ENCODE measurements at places on chromosomes 4 and X.

GRCh38 chr4:116636917-116637316 lies 448.5 kb downstream of the TRAM1L1 start:
- DNase-seq: no peak

GRCh38 chr4:75565481-75565880 lies 9.6 kb downstream of the ODAPH start:
- no peak for DNase-seq

GRCh38 chr4:10949039-10949733 lies 264.6 kb upstream of the CLNK start:
- no peak for DNase-seq

GRCh38 chr4:37385424-37385823 lies 140.9 kb downstream of the NWD2 start:
- DNase-seq: no peak

GRCh38 chrX:68694435-68695205 lies 47.2 kb downstream of the STARD8 start:
- DNase-seq: no peak

- no peak for DNase-seq
Measured at GRCh38 chrX:13808865-13809264, 8.0 kb downstream of the GPM6B start.

DNA sequence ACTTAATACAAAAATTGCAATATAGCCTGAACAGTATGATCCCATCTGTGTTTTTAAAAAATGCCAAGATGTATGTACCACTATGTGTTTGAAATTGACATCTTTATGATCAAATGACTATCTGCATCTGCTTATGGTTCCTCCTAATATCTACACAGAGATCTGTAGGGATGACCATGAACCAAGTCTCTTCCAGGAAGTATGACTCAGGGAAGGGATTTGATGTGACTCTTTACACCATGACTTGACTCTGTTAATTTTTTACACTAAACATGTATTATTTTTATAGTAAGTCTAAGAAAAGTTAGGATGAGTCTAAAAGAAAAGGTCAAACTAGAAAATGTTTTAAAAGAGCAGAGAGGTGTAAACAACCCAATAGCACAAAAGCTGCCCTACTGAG lies 164.0 kb downstream of the SH3KBP1 start:
- DNase-seq: no peak

- DNase-seq: no peak
Measured at GRCh38 chr4:116092961-116093360, 979.5 kb upstream of the NDST4 start.

All from stimulated activated CD4-positive, alpha-beta T cell treated with anti-CD3 and anti-CD28 coated beads, TNF-alpha, amount 100 ng/mL, for 1 hour (primary cell).